ENCODE measurements at places on chromosomes 16 and 17.
A peak's percentile ranks its signal among the peaks of the same experiment; 100 is the strongest.

DNA sequence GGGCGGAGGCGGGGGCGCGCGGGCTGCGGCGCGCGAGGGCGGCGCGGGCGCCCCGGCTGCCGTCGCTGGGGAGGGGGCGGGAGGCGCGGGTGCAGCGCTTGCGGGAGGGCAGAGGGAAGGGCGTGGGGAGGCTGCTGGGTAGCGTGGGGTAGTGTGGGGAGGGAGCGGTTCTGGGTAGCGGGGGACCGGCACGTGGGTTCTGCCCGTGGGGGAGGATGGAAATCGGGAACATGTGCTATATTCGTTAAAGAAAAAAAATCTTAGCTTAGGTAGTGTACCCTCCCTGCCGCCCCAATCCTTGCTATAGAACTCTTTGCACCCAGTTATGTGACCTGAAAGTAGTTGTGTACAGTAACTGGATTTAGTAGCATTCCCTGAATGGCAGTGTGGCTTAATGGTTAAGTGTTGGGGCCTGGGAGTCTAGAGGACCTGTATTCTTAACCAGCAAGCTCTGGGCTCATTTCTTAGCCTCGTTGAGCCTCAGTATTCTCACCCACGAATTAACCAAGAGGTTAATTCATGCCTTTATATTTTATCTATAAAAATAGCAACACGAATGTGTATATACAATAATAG is 646 bp downstream of the RABEP1 start:
- no peak for DNase-seq

GRCh38 chr16:75026892-75027391 is 28.1 kb downstream of the ZNRF1 start:
- DNase-seq = no peak

DNA sequence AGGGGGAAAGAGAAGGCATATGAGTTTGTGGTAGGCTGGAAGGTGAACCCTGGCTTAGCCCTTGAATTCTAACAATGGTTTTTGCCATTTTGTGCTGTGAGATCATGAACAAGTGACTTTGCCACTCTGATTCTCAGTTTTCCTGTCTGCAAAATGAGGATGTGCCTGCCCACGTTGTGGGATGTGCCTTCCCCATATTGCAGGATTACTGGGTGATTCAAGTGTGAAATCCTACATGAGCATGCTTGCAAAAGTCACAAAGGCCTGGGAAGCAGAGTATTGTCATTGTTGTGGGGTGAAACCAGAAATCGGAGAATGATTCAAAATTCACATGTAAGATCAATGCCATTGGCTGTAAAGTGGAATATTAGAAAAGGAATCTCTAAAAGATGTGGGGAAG is 28.6 kb upstream of the TVP23A start:
- no peak for DNase-seq

DNA sequence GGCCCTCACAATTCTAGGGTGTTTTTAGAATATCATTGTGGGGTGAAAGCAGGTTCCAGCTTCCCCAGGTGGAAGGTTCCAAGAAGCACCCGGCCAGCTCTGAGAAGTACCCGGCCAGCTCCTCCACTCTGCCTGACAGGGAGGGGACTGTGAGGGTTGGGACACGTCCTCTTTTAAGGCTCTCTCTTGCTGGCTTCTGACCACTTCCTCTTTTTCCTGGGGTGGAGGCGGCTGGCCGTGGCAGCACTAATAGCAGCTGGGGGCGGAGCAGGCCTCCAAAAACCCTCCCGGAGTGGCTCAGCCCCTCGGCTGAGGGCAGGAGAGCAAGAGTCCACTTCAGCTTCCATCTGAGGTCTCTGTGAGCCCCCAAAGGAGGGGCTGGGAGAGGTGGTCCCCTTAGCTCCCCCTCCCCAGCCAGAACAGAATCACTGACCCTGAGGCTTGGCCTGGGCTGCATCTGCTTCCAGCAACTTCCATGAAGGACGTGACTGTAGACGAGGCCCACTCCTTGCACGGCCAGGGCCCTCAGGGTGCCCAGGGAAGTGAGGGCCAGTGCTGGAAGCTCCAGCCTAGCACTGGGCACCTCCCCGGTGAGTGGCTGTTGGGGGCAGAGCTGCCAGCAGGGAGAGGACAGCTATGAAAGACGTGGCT is 26.7 kb upstream of the PLCG2 start:
- DNase-seq = peak; percentile 37

DNA sequence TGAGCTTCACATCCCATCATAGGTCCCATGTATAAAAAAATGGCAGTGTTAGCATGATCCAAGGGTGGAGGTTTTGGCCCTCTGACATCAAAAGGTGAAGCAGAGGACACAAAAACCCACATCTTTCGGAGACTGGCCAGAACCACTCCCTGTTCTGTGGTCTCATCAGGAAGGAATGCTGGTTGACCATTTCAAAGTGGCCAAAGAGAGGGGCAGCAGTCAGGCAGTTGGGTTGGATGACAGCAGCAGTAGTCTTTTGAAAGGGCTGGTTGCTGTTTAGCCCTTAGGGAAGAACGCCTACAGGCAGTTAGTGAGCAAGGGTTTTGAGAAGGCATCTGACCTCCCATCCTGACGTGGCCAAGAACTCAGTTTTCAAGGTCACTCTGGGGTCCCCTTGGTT is 40.5 kb downstream of the LCMT1 start:
- no peak for DNase-seq

DNA sequence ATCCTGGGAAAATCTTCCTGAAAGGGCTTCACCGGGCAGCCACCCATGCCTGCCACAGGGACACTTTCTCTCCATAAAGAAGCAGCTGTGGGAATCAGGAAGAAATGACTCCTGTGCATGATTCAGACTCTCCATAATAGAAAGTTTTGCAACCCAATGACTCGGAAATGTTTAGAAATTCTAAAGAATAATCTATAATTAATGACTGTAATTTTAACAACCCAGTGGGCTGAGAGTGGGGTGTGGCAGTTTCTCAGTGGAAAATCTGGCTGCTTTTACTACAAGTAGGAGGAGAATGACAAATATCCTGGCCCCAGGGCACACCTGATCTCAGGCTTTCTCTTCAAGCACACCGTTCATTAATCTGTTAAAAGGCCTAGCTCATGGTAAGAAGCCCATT is 25.7 kb downstream of the IRF8 start:
- no peak for DNase-seq

- DNase-seq = no peak
These were observed 10.1 kb downstream of the CTRB2 start for GRCh38 chr16:75196836-75197235.

DNA sequence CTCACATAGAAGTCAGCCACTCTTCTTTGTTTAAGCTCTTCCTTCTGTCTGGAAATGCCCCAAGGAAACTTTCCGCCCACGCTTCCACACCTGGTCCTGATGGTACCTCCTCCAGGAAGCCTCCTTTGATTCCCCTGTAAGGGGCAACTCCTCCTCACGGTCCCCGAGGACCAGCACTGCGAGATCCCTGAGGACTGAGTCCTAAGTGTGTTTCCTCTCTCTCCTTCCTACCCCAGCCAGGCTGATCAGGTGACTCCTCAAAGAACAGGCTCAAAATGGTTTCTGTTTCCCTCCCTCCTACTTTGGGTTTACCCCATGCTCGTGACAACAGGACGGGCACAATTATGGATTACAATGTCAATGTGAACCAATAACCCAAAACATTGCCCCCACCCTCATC is 63.0 kb upstream of the MED9 start:
- no peak for DNase-seq
